B cell (primary cell): ENCODE measurements at places on chromosomes 4 and X. TPM values are rescaled to one million over a fixed set of nuclear protein-coding genes. Genes with fewer than 3 reads are reported as not detected.

The COX7B gene
- 91.1 and 94.0 TPM in 2 replicates for total RNA-seq

The VCX3B gene
- not detected in 2 replicates for total RNA-seq

The SMIM31 gene
- not detected in 2 replicates for total RNA-seq

The RNF128 gene
- not detected in 2 replicates for total RNA-seq

The PNMA3 gene
- total RNA-seq: 3.3 and 4.2 TPM in 2 replicates

The ETDB gene
- total RNA-seq: not detected in 2 replicates

The MSX1 gene
- total RNA-seq: not detected in 2 replicates

The NDNF gene
- not detected in 2 replicates for total RNA-seq

The PABPC1L2A gene
- total RNA-seq: not detected in 2 replicates

The CRMP1 gene
- total RNA-seq: 0.10 TPM in 1 of 2 replicates, not detected in the other

The SOWAHD gene
- total RNA-seq: 14.9 and 16.8 TPM in 2 replicates

DNA sequence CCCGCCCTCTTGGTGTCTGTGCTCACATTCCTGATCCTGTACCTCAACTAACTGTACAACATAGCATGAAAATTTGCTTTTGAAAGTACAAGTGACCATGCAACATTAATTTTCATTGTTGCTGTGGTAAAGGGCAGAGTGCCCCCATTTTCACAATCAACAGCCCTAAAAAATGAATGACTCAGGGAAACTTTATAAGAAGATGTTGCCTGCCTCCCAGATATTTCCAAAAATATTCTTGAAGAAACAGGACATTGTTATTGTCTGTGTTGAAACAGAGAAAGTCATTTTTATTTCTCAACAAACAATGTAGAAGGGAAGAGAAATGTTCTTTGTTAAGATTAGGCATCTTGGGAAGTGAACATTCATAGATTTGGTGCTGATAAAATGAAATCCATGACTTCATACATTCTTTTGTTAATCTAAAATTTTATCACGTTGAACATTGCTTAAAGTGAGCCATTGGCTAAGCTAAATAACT, 113.9 kb upstream of the ANXA3 start:
- no peak for DNase-seq

DNA sequence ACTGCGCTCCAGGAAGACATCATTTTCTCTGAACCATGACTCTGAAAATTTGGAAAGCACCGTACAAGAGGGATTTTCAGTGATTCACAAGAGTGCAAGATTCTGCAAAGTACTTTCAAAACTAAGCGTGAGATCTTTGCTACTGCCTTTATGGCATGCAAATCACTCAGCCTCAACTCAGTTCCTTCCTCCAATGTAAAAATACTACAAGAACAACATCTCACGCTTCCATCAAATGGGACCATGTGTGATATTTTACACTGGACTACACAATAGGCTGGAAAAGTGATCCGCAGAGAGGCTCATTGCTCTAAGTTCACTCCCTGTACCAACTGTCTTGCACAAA, 674 bp upstream of the IL15 start:
- peak; percentile 53 for DNase-seq

DNA sequence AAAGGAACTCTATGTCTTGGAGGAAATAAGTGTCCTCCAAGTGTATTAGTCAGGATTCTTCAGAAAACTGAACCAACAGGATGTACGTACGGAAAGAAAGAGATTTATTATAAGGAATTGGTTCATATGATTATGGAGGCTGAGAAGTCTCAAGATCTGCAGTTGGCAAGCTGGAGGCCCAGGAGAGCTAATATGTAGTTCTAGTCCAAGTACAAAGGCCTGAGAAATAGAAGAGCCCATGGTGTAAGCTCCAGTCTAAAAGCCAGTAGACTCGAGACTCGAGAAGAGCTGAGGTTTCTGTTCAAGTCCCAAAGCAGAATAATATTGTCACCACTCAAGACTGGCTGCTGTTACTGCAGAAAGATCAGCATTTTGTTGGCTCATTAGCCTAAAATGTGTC, 65.3 kb upstream of the EFNB1 start:
- no peak for DNase-seq

GRCh38 chr4:76301068-76301774, 5.3 kb upstream of the STBD1 start:
- no peak for DNase-seq

GRCh38 chr4:41613386-41613785, 75.4 kb downstream of the LIMCH1 start:
- no peak for DNase-seq

- DNase-seq: no peak
Observed at GRCh38 chr4:13922873-13923645, 295.5 kb upstream of the BOD1L1 start.

DNA sequence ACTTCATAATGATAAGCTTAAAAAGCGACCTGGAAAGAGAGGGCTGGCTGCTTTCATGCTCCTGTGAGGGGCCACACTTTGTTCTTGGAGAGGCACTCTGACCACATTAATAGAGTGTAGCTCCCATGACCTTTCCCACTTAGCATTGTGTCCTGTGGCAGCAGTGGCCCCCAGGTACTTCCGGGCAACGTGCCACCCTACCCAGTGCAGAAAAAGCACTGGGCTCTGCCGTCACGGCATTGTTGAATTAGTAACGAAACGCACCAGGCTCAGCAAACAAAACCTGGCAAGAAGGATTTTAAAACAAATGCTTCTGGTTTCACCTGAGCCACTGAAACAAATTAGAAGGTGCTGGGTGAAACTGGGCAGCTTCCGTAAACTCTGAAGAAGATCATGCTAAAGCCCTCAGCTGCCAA, 5.4 kb upstream of the SORBS2 start:
- no peak for DNase-seq

DNA sequence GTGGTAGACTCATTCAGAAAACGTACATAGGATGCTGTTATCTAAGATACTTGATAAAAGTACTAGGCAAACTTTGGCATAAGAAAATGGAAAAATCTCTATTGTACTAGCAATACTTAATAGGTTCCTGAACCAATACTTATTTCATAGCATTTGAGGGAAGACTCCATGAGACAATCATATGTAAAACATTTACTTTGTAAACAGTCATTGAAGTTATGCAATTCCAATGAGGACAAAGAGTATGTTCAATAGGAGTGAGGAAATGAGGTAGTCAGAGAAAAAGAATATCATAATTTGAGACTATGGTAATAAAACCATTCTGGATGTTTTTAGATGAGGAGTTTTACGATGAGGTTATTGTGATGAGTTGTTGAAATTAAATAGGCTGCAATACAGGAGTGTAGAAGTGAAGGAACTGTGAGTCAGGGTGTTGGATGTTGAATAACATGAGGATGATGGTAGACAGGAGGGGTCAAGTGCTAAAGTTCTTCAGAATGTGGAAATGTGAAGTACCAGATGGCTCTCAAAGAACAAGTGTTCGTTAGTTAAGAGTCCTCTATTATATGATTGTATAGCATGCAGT, 397.9 kb downstream of the PPP3CA start:
- no peak for DNase-seq

- peak; percentile 57 for DNase-seq
Observed at GRCh38 chr4:184503869-184504300, 29.5 kb upstream of the IRF2 start.

DNA sequence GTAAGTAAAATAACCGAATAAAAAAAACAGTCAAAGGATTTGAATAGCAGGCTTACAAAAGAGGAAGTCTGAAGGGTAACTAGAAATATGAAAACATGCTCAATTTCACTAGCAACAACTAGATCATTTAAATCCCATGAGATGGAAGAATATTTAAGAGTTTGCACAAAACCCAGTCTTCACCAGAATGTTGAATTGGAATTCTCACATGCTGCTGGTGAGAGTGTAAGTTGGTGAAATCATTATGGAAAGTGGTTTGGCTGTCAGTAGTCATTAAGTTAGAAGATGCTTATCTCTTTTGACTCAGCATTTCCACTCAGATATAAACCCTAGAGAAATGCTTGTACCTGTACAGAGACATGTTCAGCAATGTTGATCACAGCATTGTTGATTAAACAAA, 110.1 kb downstream of the PGRMC2 start:
- no peak for DNase-seq

DNA sequence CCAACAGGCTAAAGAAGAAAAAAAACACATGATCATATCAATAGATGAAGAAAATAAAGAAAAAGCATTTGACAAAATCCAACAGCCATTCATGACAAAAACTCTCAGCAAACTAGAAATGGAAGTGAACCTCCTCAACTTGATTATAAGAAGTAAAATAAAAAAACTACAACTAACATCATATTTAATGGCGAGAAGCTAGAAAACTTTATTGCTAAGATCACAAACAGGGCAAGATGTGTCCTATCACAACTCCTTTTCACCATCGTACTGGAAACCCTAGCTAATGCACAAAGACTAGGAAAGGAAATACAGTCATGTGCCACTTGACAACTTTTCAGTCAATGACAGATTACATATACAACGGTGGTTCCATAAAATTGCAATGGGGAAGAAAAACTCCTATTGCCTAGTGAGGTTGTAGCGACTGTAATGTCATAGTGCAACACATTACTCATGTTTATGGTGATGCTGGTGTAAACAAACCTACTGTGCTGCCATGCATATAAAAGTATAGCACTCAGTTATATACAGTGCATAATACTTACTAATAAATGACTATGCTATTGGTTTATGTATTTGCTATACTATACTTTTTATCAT, 12.1 kb upstream of the MANBA start:
- DNase-seq: no peak

DNA sequence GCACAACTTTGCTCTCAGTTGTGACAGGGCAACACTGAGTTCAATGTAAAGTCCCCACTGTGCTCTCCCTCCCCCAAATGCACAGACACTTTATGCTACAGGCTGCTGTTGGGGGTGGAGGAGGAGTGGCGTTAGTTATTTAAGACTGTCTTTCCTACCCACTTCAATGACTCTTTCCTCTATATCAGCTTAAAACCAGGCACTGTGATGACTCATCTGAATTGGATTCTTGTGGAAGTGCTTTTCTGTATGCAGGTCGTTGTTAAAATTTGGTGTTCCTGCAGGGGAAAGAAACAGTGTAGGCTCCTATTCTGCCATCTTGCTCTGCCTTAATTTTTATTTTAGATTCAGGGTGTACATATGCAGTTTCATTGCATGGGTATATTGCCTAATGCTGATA, 1157.2 kb upstream of the ADGRL3 start:
- DNase-seq: no peak

- no peak for DNase-seq
Observed at GRCh38 chr4:144649646-144650045, 3.7 kb downstream of the HHIP start.

- no peak for DNase-seq
Observed at GRCh38 chr4:25890571-25891485, 23.2 kb upstream of the SMIM20 start.

GRCh38 chr4:109083911-109084310, 218.5 kb downstream of the COL25A1 start:
- no peak for DNase-seq

DNA sequence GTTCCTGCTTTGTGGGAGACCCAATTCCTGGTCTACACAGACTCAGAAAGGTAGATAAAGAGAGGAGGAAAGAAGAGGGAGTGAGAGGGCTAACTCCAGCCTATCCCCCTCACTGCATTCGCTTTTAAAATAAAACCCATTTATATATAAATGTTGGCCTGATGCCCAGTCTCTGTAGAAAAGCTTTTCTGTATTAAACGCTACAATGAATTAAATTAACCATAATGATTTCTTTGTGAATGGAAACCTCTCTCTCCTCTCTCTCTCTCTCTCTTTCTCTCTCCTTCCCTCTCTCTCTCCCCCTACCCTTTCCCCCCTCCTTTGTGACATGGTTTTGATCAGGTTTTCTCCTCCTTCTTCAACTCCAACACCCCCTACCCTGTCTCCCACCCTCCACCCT, 34.8 kb downstream of the PJA1 start:
- no peak for DNase-seq

DNA sequence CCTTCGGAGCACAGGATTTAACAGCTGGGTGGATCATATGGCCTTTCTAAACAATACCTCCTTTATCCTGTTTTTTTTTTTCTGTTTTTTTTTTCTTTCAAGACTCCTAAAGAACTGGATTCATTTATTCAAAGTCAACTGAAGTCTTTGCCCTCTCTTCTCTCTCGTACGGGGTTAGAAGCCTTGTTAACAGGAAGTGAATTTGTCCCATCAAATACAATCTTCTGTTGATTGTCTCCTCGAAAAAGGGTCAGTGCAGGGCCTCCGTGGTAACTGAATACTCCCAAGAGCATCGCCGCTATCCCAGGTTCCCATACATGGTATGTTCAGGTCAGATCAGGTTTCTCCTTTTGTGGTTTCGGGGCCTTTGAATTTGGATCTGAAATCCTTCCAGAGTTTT, 1.8 kb upstream of the TMEM128 start:
- no peak for DNase-seq

DNA sequence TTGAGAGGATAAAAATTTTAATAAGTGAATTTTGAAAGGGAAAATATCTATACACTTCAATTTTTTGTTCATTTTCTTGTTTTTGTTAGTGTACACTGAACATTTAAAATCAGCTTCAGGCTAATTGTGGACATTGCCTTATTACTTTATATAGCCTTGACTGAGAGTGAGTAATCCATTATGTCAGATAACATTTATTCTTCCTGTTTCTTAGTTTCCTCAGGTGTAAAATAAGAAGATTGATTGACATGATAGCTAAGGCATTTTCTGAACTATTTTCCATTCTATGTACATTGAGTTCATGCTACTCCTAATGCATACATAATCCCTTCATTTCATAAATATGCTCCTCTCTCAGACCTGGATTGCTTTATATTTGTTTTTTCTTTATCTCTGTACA, 607.3 kb upstream of the AADAT start:
- no peak for DNase-seq

DNA sequence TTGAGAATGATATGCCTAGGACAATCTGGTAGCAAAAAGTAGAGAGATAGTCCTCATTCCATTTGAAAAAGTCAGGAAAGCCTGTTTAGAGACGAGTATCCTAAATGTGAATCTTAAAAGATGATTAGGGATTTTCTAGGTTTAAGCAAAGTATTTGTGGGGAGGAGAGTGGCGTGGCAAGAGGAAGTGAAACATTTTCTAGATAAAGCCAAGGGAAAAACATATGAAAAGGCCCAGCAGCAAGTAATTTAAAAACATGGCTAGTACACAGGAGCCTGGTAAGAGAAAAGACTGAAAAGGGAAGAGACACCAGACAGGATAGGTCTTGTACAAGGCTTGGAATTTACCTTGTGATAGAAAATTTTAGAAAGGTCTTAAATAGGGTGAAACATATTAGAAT, 45.9 kb downstream of the CORIN start:
- DNase-seq: no peak

- peak; percentile 29 for DNase-seq
Observed at GRCh38 chrX:64842492-64842891, 133.8 kb downstream of the ZC4H2 start.

- no peak for DNase-seq
Observed at GRCh38 chrX:109990582-109991276, 12.2 kb upstream of the TMEM164 start.

DNA sequence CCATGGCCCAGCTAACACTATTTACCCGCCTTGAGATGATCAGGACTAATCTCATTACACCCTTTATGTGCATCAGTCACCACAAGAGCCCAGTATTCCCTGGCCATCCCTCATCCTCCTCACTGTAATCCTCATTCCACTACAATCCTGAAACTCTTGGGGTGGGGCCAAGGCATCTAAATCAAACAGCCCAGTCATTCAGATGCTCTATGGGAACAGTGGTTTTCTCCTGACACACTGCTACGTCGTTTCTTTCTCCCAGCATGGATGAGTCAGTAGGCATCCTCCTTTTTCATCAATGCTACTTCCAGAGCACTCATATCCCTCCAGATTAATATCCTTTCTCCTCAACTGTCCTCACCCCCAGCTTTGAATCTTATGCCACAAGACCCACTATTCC, 5.6 kb downstream of the SDAD1 start:
- no peak for DNase-seq

GRCh38 chr4:15405018-15405417, 22.8 kb upstream of the C1QTNF7 start:
- DNase-seq: no peak
